ENCODE measurements at places on chromosomes 7 and 10.

GRCh38 chr10:35720366-35720765 is 78.3 kb upstream of the FZD8 start:
- no peak for DNase-seq

DNA sequence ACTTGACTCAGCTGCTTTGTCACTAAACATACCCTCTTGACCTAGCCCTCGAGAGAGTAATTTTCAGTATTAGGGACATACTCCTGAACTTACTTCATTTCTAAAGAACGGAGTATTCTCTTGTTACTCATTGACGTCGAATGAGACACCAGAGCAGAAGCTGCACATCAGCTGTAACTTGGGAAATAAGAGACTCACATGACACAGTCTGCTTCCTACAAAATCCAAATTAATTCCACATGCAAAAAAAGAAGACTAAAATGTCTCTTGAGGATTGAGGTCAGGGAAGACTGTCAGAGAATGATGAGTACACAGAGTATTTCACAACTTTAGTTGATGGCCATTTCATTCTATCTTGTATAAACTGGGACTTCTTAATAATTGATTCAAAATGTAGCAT is 114.7 kb upstream of the EGFR start:
- DNase-seq, result peak; percentile 83

DNA sequence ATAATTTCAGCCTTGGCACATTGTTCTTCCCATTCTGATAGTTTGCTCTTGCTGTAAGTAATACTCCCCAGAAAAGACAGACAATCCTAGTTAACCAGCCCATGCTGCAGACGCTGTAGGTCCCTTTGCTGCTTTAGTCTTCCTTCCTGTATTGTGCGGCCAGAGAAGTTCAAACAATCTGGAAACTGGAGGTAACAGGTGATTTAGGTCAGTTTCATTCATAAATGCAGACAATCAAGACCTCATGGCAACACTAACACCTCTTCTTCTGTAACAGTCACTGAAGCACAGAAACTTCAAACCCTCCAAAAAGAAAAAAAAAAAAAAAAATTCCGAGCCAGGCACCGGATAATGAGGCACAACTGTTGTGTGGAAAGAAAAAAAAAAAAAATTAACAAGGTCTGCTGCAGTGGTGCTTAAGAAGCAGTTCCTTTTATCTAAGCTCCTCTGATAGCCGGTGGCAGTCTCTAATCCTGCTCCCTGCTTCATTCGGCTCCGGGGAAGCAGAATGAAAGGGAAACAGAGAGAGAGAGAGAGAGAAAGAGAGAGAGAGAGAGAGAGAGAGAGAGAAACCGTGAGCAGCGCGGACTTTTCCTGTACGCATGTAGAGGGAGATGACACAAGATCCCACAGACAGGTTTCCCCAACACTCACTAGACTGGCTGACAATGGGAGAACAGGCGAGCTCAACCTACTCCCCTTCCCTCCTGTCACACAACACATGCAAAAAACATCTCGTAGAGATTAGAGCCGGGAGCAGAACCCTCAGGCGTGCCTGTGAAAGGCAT is at the start of gene SEMA3A:
SEMA3A (minus strand) TSS at position 306 of the 788 bp plus-strand sequence; CDS start at position 103, 203 bp downstream.
- peak; percentile 49 for DNase-seq

DNA sequence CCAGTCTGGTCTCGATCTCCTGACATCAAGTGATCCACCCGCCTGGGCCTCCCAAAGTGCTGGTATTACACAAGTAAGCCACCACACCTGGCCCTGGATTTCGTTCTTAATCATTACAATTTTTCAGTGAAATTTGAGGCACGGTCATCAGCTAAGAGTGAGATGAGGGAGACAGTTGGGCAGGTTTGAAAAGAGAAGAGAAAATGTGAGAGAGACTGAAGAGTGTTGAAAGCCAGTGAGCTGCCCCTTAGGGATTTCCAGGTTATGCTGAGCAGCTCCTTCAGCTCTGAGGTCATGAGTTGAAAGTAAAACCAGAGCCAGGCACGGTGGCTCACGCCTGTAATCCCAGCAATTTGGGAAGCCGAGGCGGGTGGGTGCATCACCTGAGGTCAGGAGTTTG is 5.9 kb upstream of the UPF2 start:
- no peak for DNase-seq

GRCh38 chr10:4517746-4518145 is 308.3 kb upstream of the AKR1E2 start:
- no peak for DNase-seq

GRCh38 chr10:42992156-42992956 is 84.5 kb upstream of the RET start:
- no peak for DNase-seq

GRCh38 chr7:40772096-40772495 is 637.3 kb downstream of the SUGCT start:
- DNase-seq, result no peak

DNA sequence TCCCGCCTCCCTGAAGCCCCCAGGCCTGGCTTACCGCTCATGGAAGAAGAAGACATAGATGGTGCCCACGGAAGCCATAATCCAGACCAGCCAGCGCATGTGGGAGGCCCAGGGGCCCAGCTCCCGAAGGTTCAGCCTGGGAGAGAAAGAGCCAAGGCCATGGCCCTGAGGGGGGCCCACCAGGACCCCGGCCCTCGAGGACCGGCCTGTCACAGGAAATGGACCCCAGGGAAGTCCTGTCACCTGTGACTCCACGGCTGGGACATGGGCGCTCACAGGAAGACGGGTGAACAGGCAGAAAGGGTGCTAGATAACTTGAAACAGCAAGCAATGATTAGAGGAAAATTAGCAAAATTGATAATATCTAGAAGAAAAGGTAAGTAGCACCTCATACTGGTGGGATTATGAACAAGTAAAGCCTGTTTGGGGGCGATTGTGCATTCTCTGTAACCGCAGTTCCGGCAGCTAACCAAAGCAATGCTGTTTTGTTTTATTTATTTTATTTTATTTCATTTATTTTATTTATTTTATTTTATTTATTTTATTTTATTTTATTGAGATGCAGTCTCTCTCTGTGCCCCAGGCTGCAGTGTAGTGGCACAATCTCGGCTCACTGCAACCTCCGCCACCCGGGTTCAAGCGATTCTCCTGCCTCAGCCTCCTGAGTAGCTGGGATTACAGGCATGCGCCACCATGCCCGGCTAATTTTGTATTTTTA is 27.8 kb upstream of the RADIL start:
- no peak for DNase-seq

DNA sequence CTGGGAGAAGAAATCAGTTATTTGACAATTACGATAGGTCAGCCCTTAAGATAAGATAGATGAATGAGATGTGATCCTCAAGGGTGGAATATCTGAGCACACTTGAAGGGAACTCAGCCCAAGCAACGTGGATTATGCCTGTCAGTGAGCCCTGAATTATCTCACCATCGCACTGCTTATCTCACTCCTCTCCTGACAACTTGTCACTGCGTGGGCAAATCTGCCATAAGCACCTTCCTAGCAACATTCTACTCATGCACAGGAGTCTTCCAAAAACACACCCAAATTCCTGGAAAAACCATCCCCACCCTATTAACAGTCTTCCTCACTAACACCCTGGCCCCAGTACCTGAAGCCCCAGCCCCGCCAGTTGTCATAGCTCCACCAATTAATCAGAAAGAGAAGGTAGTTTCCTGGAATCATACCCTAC is 46.5 kb upstream of the IL6 start:
- no peak for DNase-seq

GRCh38 chr7:83038787-83039186 is 123.9 kb downstream of the PCLO start:
- DNase-seq, result no peak

GRCh38 chr7:55387062-55387965 is 22.2 kb downstream of the LANCL2 start:
- no peak for DNase-seq

DNA sequence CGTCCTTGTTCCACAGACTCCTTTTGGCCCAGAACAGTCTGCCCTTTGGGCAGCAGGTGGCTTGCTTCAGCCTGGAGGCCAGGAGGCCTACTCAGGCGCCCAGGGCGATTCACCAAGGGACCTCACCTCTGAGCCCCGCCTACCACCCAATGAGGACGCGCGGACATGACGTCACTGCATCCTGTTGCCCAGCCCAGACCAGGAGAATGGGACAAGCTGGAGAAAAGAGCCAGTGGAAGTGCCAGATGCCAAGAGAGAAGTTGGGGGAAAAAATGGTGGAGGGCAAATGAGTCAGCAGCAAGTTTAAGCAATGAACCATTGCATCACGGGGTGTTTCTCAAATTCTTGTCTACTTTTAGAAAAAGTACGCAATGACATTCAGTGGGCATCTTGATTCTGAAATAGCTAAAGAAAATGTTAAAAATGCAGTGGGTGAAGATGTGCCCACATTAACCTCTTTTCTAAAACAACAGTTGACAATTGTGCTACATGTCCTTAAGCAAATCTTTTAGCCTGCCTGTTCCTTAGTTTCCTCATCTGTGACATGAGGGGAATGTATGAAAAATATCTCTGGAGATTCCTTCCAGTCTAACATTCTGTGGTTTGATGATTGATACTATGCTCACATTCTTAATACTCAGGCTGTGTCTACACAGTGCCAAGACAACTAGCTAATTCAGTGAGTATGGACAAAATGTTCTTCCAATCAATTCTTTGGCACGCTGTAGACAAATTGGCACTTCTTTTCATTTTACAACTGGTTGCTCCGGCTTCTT is 23.9 kb upstream of the LEP start:
- DNase-seq, result peak; percentile 87

DNA sequence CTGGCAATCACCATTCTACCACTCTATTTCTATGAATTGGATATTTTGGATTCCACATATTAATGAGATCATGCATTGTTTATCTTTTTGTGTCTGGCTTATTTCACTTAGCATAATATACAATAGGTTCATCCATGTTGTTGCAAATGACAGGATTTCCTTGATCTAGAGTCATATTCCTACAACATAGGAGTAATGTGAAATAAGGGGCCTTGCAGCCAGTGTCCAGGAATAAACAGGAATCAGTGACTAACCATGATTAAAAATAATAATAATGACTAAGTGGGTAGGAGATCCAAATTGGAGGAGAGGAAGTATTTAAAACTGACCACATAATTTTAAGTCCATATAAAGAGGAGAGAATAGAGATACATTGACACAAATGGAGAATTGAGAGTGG is 49.9 kb downstream of the SCIN start:
- no peak for DNase-seq

Data from GM03348 (cell line).